Stimulated activated CD4-positive, alpha-beta T cell treated with anti-CD3 and anti-CD28 coated beads, Interleukin-1b, Interleukin-23, amount 100 ng/mL, for 1 hour (primary cell): ENCODE measurements at places on chromosomes 7 and 10.

DNA sequence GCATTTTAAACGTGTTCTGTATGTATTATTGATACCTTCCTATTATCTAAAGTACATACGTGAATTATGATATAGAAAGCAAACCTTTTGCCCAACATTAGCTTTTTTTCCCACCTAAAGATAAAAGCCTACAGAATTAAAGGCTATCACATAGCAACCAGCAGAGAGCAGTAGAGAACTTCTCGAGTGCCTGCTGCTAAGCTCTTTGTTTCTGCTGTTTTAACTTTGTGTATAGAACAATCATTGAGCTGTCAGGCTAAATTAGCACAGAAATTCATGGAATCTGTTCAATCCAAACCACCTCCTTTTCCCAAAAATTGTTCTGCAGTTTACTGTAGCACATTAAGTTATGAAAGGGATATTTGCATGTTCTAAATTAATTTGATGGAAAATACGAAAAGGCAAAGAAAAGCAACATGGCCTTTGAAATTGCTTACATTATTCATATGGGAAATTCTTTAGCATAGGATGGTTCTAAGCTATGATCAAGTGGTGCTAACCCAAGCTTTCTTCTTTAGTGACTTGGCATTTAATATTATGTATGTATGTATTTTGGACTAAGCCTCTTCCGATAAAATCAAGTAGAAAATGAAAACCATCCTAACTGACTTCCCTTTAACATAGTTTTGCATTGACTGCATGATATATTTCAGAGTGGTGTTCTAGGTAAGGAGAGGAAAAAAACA, 1288.5 kb downstream of the GATA3 start:
- DNase-seq, result no peak

GRCh38 chr10:13225601-13226000, 8.6 kb downstream of the UCMA start:
- DNase-seq, result no peak

DNA sequence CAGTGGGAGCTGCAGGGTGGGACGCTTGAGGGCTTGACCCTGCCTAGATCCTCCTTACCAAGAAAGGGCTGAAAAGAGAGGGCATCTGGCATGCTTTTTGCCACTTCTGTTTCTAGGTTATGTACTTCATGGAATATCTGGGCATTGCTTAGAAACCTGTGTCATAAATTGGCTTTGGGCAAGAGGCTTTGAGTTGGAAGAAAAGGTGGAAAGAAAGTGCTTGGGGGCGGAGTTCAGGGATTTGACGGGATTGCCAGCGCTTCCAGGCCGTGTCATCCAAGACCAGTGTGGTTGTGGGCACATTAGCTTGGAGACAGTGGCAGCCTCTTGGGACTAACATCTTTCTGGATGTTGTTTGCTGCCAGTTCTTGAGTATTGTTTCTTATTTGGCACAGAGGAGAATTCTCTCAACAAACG, 825 bp downstream of the ZNF862 start:
- DNase-seq, result no peak

GRCh38 chr7:139104091-139104450, 5.4 kb downstream of the ZC3HAV1 start:
- no peak for DNase-seq

GRCh38 chr10:132143162-132143561, 43.6 kb upstream of the DPYSL4 start:
- no peak for DNase-seq

DNA sequence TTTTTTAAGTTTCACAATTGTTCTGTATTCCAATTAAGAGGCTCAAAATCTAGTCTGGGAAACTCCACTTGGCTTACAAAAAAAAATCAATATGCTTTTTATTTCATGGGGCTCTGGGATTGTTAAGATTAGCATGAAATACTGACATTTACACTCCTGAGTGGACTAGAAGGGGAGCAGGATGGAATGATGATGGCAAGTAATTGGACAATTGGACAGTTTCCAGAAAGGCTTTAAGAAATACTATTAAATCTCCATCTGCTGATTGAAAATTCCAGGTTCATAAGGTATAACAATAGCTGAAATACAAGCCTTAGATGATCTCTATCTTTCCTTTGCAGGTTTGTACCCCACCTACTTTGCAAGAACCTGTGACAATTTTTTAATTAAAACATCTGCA, 184.4 kb downstream of the LRRTM3 start:
- no peak for DNase-seq

GRCh38 chr10:24645784-24646183, 77.9 kb downstream of the ARHGAP21 start:
- DNase-seq, result no peak

GRCh38 chr7:151644554-151644953, 124.9 kb upstream of the RHEB start:
- DNase-seq, result no peak

DNA sequence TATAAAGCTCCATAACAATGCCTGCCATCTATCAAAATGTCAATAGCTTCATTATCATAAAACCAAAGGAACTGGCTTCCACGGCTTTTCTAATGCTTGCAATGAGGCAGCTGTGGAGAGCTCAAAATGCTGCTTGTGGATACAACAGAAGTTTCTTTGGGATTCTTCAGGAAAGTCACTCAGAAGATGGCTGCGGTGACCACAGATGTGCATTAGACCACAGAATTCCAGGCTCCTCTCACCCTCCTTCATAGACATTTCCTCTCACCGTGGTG, 77.2 kb downstream of the CDCA7L start:
- DNase-seq, result no peak

DNA sequence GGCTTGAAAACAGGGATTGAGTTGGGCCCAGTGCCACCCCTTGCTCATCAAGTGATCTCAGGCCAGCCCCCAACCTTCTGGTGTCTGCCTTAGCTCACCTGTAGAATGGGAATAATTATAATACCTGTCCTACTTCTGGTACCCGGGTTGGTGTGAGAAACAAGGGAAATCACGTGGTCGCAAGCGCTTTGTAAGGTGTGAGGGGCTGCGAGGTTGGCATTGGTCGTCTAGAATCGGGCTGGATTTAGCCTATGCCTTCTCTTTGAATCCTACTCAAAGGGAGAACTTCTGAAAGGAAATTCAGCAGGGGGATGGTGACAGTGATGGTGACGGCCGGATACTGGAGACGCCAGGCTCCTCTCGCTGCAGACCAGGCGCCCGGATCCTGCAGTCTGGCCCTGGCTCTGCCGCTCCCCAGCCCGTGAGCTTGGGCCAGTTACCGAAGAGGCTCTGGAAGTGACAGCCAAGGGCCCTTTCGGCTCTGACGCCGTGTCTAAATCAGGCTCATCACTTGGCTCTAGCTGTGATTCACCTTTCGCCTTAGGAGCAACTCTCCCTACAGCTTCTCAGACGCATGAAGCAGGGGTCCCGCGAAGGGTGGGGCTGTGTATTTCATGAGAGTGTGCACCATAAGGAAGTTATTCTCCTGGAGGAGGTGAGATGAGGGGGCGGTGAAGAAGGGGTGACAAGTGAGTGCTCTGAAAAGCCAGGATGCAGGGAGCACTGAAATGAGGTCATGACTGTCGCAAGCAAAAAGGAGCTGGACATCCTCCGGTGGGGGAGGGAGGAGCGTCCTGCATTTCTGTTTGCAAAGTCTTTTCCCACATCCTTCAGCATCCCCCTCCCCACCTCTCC, 4.0 kb upstream of the CREB5 start:
- DNase-seq, result no peak

GRCh38 chr7:35380739-35381224, 126.9 kb upstream of the TBX20 start:
- no peak for DNase-seq

GRCh38 chr10:31929261-31930022, 811 bp upstream of the ARHGAP12 start:
- no peak for DNase-seq

DNA sequence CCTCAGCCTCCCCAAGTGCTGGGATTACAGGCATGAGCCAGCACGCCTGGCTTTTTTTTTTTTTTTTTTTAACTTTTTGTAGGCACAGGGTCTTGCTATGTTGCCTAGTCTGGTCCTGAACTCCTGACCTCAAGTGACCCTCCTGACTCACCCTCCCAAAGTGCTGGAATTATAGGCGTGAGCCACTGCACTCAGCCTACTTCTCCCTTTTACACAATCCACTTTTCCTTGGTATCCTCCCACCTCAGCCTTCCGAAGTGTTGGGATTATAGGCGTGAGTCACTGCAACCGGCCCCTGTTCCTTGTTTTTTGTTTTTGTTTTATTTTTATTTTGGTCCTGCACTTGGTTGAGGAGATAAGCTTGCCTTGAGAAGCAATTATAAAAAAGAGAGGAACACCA, 75.9 kb upstream of the KMT2C start:
- no peak for DNase-seq

GRCh38 chr7:104196161-104196560, 11.7 kb downstream of the ORC5 start:
- DNase-seq, result no peak

DNA sequence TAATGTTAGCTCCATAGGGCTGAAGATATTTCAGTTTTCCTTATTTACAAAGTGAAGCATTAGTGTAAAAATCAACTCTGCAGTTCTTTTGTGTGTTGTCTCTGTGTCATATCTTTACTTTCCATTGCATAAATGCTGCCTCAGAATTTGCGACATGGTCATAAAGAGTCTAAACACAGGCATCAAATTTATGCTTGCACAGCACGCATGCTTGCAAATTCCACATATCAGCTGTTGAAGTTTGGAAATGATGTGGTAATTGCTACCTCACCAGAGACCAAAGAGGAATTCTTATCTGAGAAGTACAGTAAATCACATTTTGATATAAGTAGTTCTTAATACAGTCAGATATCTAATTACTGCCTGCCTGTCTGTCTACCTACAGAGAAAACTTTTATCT, 348.2 kb upstream of the GRM3 start:
- DNase-seq, result no peak

GRCh38 chr7:44080686-44081265, 1.6 kb downstream of the POLM start:
- no peak for DNase-seq

DNA sequence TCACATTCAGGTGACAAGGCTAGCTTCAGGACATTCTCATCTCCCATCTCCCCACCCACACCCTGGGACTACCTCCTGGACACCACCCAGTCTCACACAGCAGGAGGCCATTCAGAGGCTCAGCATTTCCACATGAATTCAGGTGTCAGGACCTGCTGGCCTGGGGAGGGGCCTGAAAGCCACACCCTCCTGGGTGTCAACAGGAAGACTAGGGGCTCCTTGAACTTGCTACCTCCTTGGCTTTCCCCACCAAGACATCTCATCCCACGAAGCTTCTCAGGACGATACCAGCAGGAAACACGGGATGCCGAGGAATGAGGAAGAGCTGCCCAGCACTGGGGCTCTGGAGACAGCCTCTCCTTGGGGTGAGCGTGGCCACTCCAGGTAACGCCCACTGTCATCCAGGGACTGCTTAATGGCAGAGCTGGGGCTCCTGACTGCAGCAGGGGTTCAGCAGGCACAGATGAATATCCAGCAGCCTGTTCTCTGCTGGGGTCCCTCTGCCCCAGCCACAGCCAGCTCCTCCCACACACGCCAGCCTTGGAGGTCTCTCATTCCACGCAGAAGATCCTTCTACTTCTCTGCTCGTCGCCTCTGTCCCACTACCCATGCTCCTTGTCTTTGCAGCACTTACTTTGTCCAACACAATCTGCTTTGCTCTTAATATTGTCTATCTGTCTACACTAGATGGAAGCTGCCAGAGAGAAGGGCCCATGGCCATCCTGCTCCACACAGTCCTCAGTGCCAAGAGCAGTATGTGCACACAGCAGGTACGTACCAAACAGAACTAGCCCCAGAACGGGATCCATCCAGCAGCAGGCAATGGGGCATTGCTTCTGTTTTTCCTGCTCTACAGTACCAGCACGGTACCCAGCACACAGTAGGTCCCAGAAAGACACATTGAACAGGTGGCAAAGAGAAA, 88.7 kb downstream of the FAM53B start:
- no peak for DNase-seq

DNA sequence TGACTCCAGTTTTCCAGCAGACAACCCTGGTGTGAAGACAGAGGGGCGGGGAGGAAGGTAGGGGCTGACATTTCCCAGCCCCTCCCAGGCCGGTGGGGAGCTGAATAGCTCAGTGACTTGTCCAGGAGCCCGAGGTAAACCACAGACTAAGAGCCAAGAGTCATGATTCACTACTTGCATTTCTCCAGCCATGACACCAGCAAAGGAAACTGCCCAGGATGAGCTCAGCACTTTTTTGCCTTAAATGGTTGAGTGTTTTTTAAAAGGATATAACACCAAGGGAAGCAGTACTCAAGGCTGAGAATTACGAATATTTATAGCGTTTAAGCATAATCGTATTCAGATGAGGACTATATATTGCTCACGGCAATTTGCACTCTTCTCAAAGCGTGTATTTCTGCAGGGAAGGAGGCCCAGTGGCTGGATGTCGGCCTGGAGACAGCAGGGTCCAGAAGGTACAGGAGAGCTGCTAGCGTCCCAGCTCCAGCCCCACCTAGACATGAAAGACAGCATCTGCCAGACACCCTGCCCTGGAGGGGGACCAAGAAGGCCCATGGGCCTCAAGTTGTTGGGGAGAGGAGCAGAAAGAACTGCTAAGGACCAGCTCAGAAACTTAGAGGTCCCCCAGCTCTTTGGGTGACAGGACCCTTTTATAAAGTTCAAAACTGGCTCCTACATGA, 141.4 kb downstream of the GRID1 start:
- no peak for DNase-seq

DNA sequence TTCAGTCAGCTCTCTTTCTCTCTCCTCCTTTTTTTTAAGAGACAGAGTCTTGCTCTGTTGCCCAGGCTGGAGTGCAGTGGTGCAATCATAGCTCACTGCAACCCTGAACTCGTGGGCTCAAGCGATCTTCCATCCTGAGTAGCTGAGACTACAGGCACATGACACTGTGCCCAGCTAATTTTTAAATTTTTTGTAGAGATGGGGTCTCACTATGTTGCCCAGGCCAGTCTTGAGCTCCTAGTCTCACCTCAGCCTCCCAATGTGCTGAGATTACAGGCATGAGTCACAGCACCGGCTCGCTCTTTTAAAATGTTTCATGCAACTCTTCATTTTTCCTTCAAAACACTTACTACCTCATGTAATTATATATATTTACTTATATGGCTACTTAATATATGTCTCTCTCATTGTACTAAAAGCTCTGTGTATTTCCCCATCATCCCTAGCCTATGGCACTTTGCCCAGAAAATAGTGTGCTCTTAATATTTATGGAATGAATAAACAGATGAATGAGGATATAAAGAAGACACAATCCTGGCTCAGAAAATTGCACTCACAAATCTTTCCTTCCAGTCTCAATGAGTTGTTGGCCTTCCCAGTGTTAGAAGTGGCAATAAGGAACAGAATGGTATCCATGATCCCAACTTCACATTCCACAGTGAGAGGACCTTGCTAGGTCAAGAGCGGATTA, 33.9 kb downstream of the EBLN1 start:
- no peak for DNase-seq

- DNase-seq, result no peak
Observed at GRCh38 chr7:112199672-112200071, 6.5 kb downstream of the DOCK4 start.

GRCh38 chr7:6271694-6272440, 557 bp downstream of the CYTH3 start:
- DNase-seq, result no peak

- DNase-seq, result no peak
Observed at GRCh38 chr7:139886899-139887298, 57.8 kb downstream of the TBXAS1 start.
